AG04450 (cell line): ENCODE measurements at places on chromosomes 2 and 18.

DNA sequence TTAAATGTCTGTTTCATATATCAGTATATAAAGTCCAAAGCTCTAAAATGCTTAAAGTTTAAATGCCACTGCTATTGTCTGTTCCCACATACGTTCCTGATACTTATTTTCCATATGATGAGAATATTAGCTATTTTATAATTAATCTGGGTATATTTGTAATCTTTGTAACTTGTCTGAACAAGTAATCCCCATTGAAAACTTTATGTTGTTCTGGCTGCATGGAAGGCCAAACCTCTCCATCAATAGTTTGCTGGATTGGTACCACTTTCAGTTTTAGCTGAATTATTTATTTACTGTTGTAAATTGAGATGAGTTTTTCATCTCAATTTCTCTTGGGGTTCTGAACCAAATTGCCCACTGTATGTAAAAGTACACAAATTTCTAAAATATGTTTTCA is 1.5 kb downstream of the MBD5 start:
- DNase-seq, result no peak

- peak; percentile 11 for DNase-seq
Observed at GRCh38 chr18:46859855-46860254, 57.5 kb downstream of the PIAS2 start.

GRCh38 chr2:240335061-240335460 is 100.4 kb upstream of the GPC1 start:
- no peak for DNase-seq

DNA sequence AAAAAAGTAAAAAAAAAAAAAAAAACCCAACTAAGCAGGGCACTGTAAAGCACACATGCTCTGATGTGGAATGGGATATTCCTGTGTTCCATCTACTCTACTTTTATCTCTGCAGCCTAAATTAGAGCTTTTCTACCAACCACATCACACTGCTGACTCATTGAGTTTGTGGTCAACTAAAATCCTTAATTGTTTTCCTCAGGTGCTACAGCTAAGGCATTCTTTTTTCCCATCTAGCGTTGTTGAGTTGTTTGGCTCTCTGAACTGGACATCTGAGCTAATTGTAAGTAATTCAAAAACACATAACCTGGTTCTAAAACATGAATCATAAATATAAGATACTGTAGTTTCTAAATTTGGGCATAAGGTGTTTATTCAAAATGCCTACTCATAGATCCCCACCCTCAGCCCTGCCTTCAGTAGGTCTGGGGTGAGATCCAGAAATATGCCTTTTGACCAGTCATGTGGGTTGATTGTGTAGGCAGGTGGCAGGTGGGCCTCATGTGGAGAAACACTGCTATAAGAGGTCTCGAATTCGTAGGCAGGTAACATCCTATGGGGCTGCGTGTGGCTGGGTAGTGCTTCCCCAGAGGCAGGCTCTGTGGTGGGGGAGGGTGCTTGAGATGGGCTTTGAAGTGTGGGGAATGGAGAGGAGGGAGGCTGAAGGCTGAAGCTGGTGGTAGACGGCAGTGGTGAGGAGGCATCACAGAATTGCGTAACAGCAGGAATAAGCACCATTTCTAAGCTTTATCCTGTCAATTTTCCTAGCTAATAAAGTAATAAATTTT is 27.2 kb downstream of the ANKRD29 start:
- no peak for DNase-seq

DNA sequence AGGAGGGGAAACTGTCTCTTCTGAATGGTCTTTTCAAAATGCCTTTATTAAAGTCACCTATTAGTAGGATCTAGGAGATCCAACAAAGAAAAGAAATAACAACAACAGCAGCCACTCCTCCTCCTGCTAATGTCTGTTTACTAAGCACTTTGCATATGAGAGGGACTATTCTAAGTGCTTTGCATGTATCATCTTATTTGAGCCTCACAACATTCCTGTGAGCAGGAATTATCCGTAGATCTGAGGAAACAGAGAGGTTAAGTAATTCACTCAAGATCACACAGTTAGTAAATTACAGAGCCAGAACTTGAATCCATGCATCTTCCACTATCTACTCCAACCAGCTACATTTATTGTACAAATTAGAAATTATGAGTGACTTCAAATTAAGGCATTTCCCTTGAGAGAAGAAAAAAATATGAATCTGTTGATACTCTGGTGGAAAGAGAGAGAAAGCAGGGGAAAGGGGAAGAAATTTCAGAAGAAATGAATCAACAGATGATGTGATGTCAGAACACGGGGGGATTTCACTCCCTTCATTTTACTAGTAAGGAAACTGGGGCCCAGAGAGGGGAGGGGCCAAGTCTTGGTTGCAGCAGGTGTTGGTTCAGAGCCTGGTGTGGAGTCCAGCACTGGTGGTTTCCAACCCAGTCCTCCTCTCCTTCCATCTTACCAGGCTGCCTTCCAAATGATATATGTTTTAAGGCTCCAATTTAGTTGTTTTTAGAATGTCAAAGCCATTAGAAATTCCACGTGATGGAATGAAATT is 49.7 kb downstream of the TSN start:
- DNase-seq, result no peak

GRCh38 chr2:241774419-241775222 is 2.0 kb upstream of the GAL3ST2 start:
- DNase-seq, result peak; percentile 37

DNA sequence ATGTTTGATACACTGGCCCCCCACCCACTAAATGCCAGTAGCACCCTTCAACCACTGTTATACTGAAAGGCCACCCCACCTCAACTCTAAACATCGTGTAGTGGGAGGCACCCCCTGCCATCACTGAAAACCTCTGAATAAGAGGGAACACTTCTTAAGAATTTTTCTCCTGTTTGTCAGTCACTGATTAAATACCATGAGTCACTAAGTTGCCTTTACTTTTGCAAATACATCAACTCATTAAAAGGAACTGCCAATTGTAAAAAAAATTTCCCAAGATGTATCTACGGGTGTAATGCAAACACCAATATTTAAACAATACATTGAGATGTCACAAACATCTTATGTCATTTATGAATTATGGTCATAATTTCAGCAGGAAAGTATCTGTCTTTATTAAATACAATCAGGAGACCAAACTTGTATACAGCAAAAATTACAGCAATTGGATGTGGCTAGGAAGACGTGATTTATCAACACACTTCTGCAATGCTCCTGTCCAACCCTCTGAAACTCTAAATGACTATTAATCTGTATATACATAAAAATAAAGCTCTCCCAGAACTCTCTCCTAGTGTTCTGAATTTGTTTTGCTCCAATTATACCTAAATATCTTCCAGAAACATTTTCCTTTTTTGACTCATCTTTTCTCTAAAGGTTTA is 144.1 kb upstream of the STK17B start:
- no peak for DNase-seq

- no peak for DNase-seq
Observed at GRCh38 chr18:27860701-27861107, 316.2 kb downstream of the CDH2 start.

DNA sequence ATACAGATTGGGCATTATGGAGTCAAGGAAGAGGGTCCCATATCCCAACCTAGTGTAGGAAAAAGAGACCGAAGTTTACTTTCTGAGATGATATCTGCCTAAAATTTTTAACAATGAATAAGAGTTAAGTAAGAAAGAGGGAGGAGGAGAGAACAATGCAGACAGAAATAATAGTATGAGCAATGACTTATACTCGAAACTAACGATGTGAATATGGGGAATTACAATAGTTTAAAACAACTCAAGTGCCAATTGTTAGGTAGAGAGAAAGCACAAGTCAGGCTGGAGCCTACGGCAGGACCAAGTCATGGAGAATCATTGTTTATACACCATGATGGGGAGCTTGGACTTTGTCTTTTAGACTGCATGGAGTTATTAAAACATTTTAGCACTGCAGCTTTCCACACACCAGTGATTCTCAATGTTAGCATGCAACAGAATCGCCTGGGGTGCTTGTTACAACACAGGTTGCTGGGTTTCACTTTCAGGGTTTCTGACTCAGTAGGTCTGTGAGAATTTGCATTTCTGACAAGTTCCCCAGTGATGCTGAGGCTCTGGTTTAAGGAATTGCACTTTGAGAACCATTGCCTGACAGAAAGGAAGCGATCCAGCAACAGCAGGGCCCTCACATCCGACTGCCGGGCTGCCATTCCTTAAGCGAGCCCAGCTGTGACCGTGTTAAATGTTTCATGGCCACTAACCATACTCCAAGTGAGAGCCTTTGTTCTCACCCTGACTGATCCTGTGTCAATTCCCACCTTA is 511.2 kb downstream of the DCDC2C start:
- no peak for DNase-seq

DNA sequence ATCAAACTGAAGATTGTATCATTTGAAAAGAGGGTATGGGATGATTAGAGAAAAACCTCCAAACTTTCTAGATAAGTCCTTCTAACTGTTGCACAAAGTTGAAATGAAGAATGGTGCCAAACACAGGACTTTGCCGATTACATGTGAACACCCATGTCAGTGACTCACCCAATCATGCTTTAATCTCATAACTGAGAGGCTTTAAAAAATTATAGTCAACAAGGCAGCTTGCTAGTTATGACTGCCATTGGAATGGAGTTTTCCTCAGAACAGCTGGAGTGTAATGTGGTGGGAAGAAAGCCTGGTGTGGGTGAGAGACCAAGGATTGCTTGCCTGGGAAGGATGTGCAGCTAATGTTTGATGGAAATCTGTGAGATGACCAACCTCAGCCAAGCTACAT is 98.2 kb upstream of the ALPP start:
- no peak for DNase-seq

- DNase-seq, result no peak
Observed at GRCh38 chr2:134314681-134315368, 61.0 kb downstream of the MGAT5 start.

GRCh38 chr2:129813404-129813803 is 166.1 kb upstream of the RAB6C start:
- DNase-seq, result no peak

DNA sequence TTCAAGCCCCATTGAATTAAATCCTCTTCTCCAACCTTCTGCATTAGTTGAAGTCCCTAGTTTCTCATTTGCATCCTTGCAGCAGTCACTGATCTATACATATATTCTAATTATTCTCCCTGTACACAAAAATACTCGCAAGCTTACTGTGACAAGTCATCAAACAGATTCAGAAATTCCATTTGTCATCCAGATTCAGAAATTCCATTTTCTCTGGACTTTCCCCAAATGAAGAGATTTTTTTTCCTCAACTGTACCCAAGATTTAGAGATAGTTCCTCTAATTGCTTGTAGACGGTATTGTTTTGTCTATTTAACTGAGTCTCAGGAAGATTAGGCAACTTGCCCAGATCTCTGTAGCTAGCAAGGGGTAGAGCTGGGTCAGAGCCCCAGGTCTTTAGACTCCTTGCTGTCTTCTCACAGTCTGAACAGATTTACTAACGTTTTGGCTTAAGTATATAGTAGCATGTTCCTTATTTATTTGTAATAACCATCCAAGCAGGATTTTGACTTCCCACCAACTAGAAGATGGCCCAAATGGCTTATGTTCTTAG is 34.2 kb downstream of the RAB12 start:
- no peak for DNase-seq

DNA sequence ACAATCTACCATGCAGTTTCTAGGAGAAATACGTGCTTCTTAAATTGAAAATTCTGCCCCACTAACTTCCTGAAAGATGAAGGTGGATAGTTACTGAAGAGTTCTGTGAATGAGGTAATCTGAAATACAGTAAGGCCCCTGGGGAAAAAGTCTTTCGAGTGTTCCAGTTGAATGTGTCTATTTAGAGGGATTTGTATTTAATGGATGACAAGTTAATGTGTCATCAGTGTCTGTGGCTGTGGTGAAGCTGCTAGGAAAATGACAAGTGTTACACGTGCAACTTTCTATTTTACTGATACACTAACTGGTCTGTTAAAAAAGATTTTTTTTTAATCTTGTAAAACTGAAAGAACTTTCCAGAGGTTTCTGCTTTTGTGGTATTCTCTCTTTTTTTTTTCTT is 384.6 kb downstream of the STK39 start:
- no peak for DNase-seq

DNA sequence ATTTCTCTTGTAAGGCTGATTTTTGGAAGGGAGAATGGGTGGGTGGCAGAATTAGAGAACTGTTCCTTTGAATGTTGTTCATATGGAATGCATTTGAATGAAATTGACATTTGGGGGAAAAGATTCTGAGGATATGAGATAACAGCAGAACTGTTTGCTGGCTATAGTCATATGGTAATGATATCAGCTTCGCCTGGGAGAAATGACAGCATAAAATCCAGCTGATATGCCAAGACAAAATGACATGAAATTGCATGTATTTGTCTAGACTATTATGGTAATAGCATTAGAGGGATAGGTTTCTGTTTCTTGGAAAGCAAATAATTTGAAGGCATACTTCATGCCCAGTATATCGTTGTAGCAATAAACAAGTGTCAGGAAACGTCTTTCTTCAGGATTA is 150.8 kb upstream of the SPATS2L start:
- DNase-seq, result no peak

DNA sequence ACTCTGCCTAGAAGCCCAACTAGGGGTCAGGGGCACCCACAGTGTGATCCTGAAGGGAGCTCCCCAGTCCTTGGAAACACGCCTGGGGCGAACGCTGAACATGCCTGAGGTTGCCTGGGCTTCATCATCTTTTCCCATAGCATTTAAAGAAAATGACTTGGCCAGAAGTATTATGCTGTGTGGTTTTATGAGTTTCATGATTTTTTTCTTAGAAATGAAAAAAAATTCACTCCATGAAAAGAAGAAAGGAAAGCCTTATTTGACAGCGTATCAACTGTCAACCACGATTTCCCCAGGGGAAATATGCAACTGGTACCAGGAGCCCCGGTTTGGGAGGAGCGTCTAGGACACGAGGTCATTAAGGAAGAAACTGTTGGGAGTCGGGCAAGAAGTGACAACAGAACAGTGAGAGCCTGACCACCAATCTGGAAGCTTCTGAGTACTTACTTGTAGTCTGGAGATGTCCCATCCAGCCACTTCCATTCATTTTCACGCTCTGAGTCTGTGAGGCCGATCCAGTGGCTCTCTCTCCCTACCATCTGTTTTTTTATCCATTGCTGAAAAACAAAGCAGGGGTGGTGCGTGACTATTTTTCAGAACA is 63.5 kb upstream of the THOC1 start:
- DNase-seq, result no peak

- DNase-seq, result no peak
Observed at GRCh38 chr2:85785027-85785822, 31.4 kb downstream of the ATOH8 start.

- DNase-seq, result no peak
Observed at GRCh38 chr2:100279586-100280534, 42.4 kb downstream of the LONRF2 start.

DNA sequence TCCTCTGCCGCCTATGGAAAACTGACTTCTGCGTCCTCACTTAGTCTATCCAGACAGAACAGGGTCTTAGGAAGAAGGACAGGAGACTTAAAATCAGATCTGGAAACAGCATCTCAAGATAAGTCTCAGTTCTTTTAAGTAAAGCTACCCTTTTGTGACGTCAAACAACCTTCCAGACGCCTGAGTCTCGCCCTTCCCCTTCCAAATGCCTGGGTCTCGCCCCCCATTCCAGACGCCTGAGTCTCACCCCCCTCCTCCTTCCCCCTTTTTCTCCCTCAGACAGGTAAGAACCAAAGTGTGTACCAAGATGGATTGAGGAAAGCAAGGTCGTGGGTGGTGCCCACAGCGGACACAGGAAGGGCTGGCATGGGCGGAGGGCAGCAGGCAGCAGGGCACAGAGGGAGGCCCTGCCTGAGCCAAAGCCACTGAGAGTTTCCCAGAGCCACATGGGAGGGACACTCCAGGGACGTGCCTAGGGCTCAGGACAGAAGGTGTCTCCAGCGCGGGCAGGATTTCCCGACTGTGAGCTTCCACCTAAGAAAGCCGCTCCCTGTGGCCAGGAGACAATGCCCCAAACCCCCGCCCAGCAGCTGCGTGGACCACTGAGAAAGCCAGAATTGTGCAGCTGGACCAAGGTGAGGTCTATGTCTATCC is 51.3 kb downstream of the ANKMY1 start:
- DNase-seq, result no peak
